ENCODE measurements at places on chromosomes 1 and 21.

DNA sequence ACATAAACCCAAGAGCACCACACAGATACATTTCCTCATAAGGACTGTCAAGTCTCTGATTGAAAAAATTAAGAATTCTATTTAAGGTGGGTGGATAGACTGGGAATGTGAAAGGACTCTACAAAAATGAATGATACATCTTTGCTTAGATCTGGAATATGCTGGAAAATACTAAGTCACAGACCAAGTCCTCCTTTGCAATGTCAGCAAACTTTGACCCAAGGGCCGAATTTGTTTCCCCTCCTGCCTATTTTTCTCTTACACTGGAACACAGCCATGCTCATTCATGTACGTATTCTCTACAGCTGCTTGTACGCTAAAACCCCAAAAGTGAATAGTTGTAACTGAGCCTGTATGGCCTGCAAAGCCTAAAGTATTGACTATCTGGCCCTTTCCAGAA, 180.7 kb downstream of the ADSS2 start:
- DNase-seq, result no peak

DNA sequence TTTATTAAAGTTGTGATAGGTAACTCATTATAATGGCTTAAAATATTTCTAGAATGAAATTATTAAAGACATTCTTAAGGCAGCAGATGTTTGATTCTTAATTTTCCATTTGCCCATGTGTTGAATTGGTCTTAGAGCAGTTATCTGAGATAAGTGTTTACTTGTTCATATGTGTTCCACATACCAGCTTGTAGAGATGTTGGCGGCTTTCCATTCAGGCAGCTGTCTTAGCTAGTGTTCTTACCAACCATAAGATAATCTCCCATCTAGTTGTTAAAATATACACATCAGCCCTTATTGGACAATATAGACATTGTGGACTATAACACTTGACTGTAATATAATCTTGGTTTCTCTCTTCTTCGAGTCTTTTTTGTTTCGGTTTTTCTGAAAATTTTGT, 1372.9 kb upstream of the ADGRL2 start:
- DNase-seq, result no peak

DNA sequence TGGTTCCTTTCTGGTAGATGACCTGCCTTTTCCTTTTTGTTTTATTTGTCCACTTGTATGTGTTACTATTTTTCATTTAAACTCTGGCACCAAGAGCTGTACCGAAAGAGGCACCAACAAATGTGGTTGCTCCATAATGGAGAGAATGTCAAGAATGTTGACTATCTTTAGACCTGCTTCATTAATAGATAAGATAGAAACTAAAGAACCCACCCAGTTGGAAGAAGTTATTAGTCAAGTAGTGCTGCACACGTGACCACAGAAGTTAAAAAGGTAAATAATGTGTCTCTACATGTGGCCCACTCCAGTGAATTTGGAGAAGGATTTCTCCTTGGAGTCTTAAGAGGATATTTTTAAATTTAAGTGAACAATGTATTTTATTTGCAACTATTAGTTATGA, 9.3 kb downstream of the ATP1A1 start:
- no peak for DNase-seq

GRCh38 chr1:109298666-109299557, 7.9 kb downstream of the MYBPHL start:
- DNase-seq, result no peak

- no peak for DNase-seq
Measured at GRCh38 chr1:234969581-234970400, 158.8 kb downstream of the TOMM20 start.

DNA sequence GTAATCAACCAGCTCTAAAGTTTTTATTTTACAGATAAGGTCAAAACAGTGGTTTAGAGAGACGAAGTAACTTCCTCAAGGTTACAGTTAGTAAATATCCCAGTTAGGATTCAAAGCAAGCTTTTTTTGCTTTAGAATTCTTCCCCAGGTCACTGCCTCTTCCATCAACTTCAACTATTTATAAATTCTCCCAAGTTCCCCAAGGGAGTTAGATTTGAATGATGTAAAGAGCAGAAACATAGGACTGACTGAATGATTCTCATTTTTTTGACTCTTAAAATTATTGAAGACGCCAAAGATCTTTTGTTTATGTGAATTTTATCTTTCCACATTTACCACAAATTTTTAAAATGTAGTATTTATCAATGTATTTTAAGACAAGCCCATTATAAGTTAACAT, 4.1 kb downstream of the POGZ start:
- no peak for DNase-seq

GRCh38 chr1:95888941-95889390, 655.0 kb downstream of the RWDD3 start:
- no peak for DNase-seq

DNA sequence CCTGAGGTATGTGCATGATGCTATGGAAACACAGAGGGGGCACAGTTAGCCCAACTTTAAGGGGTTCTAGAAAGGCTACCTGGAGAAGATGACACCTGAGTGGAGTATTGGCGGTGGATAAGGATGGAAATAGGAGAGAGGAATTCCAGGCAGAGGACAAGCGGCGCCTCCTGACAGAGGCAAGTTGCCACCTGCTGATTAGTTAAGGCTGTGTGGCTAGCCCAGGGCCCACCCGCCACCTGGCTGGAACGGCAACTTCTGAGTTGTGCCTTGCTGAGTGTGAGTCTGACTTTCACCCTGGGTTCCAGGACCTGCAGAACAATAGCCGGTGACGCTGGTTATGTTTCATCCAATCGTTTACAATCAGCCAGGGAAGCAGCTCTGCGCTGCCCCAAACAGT, 126.9 kb upstream of the LMO4 start:
- DNase-seq, result no peak

GRCh38 chr1:5620997-5621396, 371.2 kb downstream of the NPHP4 start:
- DNase-seq, result no peak

DNA sequence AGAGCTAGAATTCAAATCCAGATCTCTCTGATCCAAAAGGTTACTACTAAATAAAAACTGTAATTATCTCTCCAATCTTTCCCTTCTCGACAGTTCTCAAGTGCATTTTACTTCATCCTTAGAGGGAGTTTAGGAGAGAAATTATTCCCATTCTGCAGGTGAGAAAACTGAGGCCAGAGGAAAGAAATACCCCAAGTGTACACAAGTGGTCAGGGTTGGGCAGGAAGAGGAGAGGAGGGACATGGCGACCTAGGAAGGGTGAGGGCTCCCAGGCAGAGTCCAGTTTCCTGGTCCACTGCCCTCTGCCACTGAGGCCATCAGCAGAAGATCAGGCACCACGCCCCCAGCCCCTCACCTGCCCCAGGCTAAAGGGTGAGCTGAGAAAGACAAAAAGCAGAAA, 127.1 kb upstream of the RUNX3 start:
- DNase-seq, result no peak

GRCh38 chr1:153354515-153355193, 3.0 kb upstream of the S100A9 start:
- DNase-seq, result no peak

GRCh38 chr1:242411901-242412300, 112.6 kb downstream of the PLD5 start:
- no peak for DNase-seq

DNA sequence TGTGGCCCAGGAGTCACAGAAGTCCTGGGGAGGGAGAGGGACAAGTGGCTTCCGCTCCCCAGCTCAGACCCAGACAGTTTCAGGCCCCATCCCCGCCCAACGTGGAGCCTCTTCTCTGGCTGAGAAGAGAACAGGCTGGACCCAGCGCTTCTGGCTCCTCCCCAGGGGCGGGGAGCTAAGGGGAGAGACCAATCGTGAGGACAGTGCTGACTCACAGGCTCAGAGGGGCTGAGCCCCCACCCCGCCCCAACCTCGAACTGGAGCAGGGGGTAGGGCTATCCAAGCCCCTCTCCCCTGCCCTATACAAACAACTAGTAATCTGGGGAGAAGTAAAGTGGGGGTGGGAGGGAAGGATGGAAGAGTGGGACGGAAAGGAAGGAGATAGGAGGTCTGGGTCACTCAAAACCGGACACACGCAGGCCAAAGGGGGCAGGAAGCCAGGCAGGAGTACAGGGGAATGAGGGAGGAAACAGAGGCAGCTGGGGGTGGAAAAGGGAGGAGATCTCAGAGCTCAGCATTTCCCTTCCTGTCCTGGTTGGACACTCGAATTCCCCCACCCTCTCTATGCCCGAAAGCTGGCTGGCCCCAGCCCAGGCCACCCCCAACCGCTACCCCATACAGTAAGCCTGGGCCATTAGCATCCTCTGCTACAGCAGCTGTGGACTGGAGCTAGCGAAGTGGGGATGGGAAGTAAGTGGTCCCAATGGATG, at the start of gene SHC1:
Gene SHC1, minus strand, starts transcription at position 117 of the 710 bp plus-strand sequence. CDS start 221 bp downstream, outside the sequence.
- peak; percentile 33 for DNase-seq

DNA sequence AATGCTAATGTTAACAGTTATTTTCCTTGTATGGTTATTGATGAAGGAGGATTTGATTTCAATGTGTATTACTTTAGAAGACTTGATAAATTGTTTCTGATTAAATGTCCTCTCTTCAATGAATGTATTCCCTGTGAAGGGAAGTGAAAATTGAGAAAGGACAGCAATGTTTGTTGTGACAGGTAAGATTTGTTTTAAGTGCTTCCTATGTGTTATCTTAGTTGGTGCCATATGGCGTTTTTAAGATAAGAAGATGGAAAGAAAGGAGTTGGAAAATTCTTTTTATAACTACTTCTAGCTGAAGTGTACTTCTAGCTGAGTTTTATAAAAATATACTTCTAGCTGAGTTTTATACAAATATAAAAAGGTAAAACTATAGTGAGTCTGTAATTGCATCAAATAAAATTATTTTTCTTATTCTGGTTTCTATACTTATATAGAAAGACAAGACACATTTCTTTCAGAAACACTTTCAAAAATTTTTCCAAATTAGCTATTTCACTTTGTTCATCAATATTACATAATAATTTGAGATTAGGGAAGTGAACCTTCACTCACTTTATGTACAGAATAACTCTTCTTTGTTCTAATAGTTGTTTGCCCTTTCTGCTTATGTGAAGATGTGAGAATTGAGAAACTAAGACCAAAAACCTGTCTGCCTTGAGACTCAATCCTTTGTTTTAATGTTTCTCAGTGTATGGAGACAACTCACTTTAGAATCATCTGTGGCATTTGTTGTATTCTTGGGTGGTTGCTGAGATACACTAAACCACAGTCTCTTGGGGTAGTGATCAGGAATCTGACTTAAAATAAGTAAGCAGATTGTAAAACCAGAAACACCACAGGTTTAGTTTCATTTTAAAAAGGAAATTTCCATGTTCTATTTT, 382.9 kb upstream of the B3GALT2 start:
- DNase-seq, result no peak

DNA sequence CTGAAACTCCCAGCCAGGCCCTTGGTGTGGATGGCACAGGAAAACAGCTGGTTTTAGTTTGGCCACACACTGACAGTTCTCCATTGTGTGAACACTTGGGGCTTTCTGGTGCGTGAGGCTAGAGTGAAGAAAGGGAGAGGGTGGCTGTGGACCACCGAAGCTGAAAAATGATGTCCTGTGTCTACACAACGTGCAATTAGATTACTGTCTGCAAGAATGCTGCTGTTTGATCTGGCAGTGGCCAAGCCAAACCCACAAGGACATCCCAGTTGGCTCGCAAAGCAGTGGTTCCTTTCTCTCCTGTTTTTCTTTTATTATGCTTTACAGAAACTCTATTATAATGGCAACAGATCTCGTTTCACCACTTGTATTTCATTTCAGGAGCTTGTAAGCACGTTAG, 58.9 kb downstream of the ERG start:
- DNase-seq, result no peak

- DNase-seq, result no peak
Measured at GRCh38 chr1:205563927-205564441, 59.5 kb downstream of the CDK18 start.

DNA sequence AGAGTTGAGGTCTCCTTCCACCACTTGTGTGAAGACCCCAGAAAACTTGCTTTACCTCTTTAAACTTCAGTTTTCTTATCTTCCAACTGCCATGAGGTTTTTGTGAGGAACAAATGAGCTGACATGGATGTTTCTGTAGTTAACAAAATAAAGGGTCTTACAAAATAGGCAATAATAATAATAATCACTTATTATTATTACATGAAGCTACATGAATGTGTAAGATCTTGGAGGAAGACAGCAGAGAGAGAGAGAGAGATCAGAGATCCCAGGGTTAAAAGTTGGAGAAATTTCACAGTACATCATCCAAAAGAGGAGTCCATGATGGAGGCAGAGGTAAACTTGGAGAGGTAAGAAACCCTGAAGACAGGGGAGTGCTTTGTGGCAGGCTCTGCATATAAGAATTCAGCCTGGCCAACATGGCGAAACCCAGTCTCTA, 10.7 kb downstream of the RCC1 start:
- DNase-seq, result no peak

DNA sequence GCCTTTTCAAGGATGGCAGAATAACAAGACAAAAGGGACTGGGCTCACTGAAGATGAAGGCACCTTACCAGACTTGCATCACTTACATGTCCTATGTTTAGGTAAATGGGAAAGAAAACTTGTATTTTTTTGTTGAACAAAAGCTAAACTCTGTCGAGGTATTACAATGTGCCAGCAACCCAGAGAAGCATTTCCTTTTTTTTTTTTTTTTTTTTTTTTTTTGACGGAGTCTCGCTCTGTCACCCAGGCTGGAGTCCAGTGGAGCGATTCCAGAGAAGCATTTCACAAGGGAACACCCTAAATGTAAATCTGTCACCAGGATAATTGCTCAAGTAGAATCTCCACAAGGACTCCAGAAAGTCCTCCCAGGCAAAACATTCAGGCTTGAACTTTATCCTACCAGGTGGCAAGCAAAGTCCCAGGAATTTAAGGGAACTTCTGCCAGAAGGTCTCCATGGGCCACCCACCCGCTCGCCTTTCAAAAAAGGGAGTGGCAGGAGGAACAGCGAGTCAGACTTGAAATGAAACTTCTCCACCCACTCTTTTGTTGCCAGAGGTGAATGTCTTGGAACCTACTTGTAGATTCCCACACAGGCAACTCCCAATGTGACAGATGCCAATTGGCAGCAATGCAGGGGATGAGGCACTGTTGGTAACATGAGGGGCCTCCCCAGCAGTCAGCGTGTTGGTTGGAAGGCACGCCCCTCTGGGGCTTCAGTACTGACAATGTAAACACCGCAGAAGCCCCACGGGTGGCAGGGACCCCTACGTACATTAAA, 125.0 kb downstream of the TIAM1 start:
- no peak for DNase-seq

DNA sequence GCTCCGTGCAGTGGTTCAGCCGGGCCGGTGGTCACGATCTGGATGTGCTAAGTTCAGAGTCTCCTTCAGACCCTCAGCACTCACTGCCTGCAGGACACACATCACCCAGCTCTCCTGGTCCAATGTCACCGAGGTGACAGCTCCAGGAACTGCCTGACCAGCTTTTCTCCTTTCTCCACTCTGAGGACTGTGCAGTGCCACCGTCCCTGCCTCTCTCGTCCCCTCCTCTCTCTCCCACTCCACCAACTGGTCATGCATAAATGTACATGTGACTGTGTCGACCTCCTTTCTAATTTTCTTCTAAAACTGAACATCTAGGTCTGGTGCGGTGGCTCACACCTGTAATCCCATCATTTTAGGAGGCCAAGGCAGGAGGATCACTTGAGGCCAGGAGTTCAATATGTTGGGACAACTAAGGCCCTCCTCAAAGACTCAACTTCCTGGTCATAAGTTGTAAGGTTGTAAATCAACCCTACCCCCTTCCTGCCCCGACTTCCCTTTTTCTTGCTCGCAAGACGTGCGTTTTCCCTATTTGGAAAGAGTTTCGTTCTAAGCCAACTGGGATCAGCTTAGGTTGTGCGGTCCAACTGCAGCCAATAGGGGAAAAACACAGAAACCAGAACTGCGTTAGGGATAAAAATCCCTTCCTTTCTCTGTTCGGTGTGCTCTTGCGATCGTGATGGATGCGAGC, 53.1 kb downstream of the MEGF6 start:
- no peak for DNase-seq
